ENCODE measurements at places on chromosomes 1 and 21.

GRCh38 chr1:27832762-27833161 lies 2.2 kb downstream of the PPP1R8 start:
- DNase-seq: no peak

GRCh38 chr21:22393324-22393723 lies 1395.1 kb downstream of the NCAM2 start:
- DNase-seq: no peak

- no peak for DNase-seq
Observed at GRCh38 chr1:89927049-89927448, 67.9 kb upstream of the ZNF326 start.

- no peak for DNase-seq
Observed at GRCh38 chr1:47644212-47644573, 206.3 kb downstream of the FOXD2 start.

GRCh38 chr1:96683931-96684330 lies 37.7 kb upstream of the PTBP2 start:
- DNase-seq: no peak

DNA sequence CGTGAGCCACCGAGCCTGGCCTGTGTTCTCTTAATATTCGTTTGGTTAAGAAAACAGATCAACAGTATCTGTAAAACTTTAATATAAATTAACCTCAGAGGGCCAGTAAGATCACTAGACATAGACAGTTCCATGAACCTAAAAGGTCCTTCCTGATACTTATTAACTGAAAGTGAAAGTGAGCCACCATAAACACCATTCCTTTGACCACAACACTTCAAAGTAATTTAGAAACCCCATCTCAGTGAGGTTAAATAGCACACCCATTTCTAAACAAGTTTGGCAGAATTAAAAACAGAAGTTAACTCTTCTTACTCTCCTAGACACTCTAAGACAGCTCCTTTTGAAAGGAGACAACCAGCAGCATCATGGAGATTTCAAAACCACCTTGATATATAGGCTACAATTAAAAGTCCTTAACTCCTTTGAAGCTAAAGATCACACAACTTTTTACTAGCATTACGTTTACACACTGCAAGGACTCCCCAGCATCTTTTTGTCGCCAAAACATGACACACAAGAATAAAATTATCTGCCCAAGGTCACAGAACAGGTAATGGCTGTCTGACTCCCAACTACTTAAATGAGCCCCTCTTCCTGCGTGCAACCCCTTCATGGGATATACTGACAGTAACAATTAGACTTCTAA lies 2.2 kb downstream of the RNF19B start:
- DNase-seq: peak; percentile 38

GRCh38 chr21:41317458-41317857 lies 857 bp downstream of the FAM3B start:
- DNase-seq: no peak

- no peak for DNase-seq
Observed at GRCh38 chr1:15042866-15043265, 110.7 kb upstream of the TMEM51 start.

GRCh38 chr1:117605164-117605773 lies 579 bp upstream of the TENT5C start:
- DNase-seq: peak; percentile 62

DNA sequence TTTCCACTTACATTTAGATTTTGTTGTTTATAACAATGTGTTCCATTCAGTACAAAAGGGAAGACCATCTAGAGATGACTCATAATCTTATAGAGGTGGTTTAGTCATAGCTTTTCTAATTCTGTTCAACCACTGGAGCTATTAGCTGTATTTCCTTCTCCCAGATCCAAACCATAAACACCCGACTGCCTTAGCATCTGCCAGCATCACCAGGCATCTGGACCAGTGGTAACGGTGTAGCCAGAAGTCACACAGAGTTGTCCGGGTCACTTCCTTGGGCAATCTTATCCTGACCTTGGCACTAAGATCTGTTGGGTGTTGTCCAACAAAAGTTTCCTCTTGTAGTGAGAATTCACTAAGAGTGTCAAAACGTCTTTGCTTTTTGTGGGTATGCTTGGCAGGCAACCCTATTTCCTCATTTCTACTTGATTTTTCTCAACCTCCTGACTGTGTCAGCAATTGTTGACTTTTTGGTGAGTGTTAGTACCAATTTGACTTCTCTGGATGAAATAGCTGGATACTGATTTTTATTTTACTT lies 372.1 kb upstream of the B3GALT2 start:
- DNase-seq: no peak

- DNase-seq: no peak
Observed at GRCh38 chr1:54483875-54484437, 64.1 kb upstream of the ACOT11 start.

DNA sequence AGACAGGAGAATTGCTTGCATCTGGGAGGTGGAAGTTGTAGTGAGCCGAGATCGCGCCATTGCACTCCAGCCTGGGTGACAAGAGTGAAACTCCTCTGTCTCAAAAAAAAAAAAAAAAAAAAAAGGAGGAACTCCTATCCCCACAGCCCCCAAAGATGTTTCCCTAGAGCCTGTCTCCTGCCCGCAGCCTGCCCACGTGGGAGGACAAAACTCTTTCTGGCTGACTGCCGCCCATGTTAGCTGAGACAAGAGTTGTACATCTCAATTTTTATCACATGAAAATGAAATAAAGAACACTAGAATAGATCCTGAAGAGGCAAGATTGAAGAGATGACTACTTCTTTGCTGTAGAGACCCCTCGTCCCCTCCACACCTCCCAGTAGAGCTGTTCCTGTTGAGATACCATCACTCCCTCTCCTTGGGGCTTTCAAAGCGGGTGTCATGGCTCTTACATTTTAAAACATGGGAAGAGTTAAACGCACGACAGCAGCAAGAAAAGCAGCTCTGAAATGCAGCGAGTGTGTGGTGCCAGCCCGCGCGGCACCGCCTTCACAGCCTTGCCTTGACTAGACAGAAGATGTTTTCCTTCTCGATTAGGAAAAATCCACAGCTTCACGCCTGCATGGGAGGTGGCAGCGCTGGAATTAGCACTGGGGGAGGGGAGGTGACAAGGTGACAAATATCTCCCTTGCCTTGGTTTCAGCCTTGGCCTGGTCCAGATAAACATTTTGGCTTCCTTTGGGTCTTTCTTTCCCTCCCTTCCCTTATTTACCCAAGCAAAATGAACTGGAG lies 253.4 kb upstream of the CSF3R start:
- no peak for DNase-seq

GRCh38 chr1:54017979-54018378 lies at the start of gene LDLRAD1:
TSS of gene LDLRAD1 (minus strand) at chr1:54018186. CDS start at chr1:54018112, 74 bp downstream.
- no peak for DNase-seq

DNA sequence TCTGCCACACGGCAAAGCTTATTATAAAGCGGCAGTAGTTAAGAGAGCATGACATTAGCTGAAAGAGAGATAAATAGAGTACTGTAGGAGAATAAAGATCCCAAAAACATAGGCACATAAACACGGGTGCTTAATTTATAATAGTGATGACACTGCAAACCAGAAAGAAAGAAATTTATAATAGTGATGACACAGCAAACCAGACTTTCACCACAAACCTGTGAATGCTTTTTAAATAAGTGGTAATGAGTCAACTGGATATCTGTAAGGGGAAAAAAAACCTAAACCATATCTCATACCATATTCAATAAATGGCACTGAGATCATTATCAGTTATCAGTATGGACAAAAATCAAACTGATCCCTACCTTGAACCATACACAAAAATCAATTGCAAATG lies 25.5 kb downstream of the USP1 start:
- DNase-seq: no peak

GRCh38 chr1:62995173-62995572 lies 211.2 kb downstream of the ATG4C start:
- DNase-seq: no peak

DNA sequence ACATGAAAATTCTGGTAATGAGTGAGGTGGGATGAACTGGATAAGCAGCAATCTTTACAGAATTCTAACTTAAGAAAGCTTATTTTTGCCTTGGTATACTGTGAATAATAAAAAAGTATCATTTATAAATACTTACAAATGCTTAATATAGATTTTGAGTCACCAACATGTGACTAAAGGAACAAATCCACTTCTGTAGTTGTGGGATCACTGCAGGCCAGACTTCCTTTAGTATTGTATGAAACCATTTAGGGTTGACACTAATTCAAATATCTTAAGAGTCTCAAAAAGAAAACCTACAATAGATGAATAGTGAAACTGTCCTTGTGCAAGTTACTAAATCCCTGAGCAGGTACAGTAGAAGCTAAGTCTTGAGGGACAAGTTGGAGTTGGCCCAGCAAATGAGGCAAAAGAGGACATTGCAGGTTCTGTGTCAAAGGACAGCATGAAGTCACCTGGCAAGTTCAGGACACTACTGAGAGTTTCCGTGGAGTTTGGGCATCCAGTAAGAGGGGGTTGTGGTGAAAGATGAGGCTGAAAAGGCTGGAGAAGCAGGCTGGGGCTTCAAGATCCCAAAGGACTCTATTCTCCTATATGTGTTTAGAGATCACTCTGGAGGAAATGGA lies 5.9 kb upstream of the THEM4 start:
- DNase-seq: no peak

GRCh38 chr1:19452221-19452663 lies 33.1 kb downstream of the CAPZB start:
- no peak for DNase-seq

- DNase-seq: peak; percentile 81
Observed at GRCh38 chr21:34889320-34889675, 159.8 kb downstream of the RUNX1 start.

- no peak for DNase-seq
Observed at GRCh38 chr1:113881661-113882060, 5.7 kb downstream of the BCL2L15 start.

DNA sequence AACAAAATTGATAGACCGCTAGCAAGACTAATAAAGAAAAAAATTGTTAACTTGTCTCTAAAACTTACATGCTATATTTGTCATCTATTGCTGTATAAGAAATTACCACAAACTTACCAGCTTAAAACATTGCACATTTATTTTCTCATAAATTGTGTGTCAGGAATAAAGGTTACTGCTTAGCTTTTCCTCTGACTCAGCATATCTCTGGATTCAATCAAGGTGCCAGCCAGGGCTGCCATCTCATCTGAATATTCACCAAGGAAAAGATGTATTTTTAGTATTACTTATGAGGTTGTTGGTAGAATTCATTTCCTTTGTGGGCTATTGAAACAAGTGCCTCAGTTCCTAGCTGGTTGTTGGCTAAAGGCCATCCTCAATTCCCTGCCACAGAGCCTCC lies 912.6 kb upstream of the NEGR1 start:
- DNase-seq: no peak

DNA sequence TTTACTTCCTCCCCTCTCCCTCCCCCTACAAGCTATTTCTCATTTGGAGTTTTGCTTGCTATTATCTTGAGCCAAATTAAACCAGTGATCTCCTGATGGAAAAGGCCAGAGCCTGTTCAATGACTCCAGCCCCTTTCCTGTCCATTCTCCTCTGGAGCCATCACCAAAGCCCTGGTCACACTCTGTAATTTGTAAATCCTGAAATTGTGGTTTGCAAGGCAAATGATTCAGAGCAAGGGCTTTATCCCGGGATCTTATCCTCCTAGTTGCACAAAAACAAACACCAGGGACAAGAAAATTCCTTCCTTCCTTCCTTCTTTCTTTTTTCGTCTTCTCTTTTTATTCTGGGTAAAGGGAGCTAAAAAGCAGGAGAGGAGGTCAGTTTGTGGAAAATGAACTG lies 366.1 kb upstream of the ST6GALNAC5 start:
- DNase-seq: no peak

DNA sequence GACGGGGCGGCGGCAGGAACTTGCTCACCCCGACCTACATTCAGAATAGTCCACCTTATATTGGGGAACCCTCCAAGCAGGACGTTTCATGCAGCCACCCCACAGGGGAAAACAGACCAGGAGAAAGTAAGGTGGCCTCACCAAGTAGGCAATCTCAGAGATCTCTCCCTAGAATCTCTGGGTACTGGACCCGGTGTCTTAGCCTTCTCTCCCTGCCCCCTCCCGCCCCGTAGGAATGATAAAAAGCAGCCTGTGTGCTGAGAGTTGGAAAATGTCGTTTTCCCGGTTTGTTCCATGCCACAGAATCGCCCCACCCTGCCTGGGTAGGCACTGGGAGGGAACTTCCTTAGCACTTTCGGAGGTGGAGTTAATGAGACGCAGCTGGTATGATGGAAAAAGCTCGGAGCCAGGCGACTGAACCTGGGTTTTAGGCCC lies 789 bp upstream of the PTPN14 start:
- no peak for DNase-seq
